Hepatocyte (in vitro differentiated cells): ENCODE measurements at places on chromosomes 4 and X.

- no peak for DNase-seq
These were observed 16.4 kb downstream of the DDX3X start for GRCh38 chrX:41350150-41350975.

- no peak for DNase-seq
These were observed 78.2 kb downstream of the GLRA2 start for GRCh38 chrX:14607446-14607985.

GRCh38 chr4:167424341-167425256 is 190.3 kb upstream of the SPOCK3 start:
- no peak for DNase-seq

- peak; percentile 30 for DNase-seq
These were observed 188.1 kb downstream of the QDPR start for GRCh38 chr4:17323554-17324385.

DNA sequence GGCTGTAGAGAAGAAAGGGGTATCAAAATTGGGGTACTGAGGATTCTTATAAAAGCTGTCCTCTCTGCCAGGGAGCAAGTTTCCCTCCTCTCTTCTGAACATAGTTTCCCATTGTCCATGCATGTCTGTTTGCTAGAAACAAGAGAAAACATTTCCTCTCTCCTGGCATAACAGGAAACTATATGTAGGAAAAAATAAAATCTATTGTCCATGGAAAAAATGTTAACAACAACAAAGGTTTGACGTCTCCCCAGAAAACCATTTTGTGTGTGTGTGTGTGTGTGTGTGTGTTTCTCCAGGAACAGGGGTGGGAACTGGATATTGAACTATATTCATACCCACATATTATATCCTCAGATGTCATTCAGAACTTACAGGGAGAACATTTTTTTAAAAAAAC is 107.2 kb downstream of the GASK1B start:
- DNase-seq, result no peak

DNA sequence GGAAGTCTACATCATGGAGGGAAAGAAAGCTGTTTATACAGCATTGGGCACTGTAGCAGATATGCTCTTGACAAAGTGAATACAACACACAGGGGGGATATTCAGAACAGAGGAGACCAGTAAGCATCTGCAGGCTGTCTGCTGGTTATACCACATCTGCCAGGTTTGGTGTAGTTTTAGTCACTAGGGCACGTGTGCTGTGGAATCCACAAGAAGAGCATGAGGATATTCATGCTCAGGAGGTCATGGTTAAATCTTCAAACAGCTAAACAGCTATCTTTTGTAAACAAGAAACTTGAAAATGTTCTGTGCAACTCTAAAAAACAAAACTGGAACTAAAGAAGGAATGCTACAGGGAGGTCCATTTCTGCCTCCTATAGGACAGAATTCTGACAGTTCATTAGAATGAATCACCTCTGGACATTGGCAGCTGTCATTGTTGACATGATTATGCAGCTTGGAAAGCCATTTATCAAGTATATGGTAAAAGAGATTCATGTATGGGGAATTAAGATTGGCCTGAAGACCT is 175.8 kb downstream of the RCHY1 start:
- DNase-seq, result no peak

GRCh38 chrX:115373308-115373707 is 83.8 kb downstream of the LUZP4 start:
- DNase-seq, result no peak

GRCh38 chrX:108516184-108516583 is 76.5 kb downstream of the COL4A5 start:
- DNase-seq, result peak; percentile 6

DNA sequence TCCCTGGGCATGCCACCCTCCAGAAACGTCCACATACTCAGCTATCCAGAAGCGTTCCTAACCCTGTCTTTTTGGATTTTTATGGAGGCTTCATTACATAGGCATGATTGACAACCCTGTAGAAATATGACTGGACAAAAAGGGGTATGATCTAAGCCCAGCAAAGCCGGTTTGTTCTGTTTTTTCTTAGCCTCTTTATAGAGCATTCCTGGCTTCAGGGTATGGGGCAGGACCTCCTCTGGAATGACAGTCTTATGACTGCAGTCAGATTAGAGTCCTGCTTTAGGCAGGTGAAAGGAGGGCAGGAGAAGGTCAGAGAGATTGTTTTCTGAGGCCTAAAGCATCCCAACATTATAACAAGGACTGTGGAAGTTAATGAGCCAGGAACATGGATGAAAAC is 137.4 kb downstream of the DCLK2 start:
- peak; percentile 20 for DNase-seq

DNA sequence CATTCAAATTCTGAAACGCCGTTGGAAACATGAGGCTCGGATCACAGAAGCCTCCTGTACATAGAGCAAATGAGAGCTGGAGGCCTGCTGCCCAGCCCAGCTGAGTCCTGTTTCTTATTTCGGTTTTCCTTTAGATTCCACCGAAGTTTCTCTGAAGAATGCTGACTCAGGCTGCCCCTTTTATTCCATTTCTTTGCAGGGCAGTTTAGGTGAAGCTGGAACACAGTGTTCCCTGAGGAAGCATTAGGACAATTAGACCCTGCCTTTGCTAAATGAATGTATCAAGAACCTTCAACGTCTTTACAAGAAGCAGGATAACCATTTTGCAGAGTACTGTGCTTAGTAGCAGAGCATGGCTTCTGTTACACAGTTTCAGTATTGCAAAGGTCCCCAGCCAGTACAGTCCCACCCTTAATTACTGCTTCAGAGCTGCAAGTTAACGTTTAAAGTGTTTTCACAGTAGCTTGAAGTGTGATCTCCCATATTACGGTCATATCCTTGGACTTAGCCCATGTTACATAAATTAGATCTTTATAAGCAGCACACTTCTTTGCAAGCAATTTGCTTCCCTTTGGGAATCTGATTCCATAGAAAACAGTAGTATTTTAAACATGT is 117.0 kb downstream of the TBL1X start:
- no peak for DNase-seq

- DNase-seq, result peak; percentile 78
These were observed 44.8 kb downstream of the SMS start for GRCh38 chrX:21985332-21985777.

GRCh38 chrX:16445166-16445752 is 204.7 kb upstream of the S100G start:
- DNase-seq, result peak; percentile 48

- no peak for DNase-seq
These were observed 41.8 kb downstream of the IGFBP7 start for GRCh38 chr4:57068237-57068981.

- DNase-seq, result no peak
These were observed at the start of gene CXCL9 for GRCh38 chr4:76007089-76007862. TSS of gene CXCL9 (minus strand) at chr4:76007509. CDS start at chr4:76007449, 60 bp downstream.

GRCh38 chrX:23789386-23790154 is 6.6 kb downstream of the SAT1 start:
- no peak for DNase-seq

GRCh38 chr4:105632599-105632998 is 75.9 kb downstream of the INTS12 start:
- no peak for DNase-seq

DNA sequence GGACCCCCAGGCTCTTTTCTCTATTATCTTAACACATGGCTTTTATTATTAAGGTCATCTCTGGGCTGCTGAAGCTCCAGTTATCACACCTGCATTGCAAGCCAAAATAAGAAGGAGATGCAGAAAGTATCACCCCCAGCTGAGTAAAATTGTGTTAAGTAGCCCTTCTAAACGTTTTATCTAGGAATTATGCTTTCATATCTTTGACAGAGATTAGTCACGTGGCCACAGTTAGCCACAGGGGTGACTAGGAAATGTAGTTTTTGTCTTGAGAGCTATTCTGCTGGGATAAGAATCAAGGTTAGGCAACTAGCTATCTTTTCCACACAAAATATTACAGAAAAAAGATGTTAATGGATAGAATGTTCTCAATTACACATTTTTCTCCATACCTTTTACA is 102.1 kb downstream of the ANXA3 start:
- DNase-seq, result peak; percentile 24

DNA sequence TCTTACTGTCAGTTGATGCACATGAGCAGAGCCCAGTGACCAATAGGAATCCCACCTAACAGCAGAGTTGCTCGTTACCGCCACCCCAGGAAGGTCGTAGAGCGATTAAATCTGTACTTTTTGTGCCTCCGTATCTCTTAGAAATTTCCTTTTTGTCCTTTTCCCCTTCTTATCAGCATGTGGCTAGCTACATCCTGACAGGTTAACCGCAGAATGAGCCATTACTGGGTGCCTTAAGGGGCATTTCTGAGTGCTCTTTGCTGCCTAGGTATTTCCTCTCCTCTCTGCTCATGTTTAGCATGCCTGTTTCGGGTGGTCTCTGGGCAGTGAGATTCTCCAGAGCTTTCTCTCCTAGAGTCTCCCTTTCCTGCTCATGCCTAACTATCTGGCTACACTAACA is 530.5 kb downstream of the FAM133A start:
- DNase-seq, result no peak
